ENCODE measurements at places on chromosomes 11 and 22.

DNA sequence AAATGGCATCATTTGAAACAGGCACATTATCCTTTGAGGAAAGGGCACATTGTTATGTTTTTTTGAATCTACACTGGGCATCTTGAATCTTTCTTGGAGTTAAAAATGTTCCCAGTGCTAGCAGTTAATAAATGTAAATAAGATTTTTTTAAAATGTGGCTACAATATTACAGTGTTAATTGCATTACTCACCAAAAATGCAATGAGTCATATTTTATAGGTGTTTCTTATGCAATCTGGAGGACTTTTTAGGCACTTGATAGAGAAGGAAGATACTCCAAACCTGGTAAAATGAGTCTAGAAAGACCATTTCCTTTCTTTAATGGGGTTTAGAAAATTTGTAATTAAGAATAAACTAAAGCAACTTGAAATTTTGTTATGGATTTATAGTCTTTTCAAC lies 238.0 kb downstream of the METTL15 start:
- DNase-seq = no peak

DNA sequence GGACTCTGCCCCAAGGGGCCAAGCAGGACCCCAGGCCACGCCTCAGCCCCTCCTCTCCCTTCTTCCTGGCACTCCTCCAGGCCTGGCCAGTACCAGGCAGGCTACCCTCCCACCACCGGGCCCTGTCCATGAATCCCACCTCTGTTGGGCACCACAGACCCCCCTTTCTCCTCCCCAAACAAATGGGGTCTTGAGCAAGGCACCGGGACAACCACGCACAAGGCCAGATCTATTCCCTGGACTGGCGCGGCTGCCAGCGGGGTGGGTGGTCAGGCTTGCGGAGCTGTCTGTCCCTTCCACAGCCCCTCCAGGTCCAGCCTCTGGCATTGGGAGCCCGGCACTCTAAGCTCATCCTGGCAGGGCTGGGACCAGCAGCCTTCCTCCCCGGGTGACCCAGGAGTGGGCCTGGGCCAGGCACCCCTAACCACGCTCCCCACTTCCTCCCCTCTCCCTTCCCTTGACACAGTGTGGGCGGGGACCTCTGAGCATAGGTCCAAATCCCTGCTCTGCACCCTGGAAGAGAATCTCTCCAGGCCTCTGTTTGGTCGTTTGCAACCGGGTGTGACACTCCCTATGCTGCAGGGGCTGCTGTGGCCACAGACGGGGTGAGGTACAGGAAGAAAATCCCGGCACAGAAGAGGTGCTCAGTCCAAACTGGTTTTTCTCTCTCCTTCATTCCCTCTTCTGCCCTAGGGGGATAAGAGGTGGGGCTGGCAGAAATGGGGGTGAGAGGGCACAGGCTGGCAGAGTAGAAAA lies 14.6 kb downstream of the ELFN2 start:
- no peak for DNase-seq

GRCh38 chr11:7851391-7851790 lies 54.6 kb upstream of the OR5P2 start:
- no peak for DNase-seq

DNA sequence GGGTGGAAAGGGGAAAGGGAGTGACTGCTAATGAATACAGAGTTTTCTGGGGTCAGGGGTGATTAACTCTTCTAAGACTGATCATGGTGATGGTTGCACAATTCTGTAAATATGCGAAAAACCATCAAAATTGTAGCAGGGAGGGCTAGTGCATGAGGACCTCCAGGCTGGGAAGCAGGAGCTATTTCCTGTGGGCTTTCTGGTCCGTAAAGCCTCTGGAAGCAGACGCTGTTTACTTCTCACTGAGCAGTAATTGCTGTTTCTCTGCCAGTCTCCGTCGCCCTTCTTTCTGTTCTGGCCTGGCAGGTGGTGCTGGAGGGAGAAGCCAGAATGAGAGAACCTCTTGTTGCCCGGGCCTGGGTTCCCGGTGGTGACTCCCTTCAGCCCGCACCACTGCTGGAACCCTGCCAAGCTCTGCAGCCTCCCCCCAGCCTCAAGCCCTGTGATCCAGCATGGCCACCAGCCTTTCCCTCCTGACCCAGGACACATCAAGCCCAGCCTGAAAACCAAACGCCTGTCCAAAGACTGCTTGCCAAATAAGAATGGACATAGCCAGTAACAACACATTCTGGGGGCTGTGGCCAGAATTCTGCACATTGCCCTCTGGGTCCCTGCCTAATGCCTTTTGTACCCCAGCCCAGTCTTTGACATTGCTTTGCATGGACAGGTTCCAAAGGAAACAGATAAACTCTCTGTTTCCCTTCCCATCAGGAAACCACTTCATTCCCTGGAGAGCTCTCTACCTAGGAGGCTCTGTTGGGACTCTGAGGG lies 201.0 kb upstream of the NAV2 start:
- DNase-seq = no peak

All from T follicular helper cell (primary cell).